ENCODE measurements at places on chromosomes 6 and 20.

- DNase-seq, result no peak
Measured at GRCh38 chr20:52996658-52997057, 24.5 kb downstream of the TSHZ2 start.

DNA sequence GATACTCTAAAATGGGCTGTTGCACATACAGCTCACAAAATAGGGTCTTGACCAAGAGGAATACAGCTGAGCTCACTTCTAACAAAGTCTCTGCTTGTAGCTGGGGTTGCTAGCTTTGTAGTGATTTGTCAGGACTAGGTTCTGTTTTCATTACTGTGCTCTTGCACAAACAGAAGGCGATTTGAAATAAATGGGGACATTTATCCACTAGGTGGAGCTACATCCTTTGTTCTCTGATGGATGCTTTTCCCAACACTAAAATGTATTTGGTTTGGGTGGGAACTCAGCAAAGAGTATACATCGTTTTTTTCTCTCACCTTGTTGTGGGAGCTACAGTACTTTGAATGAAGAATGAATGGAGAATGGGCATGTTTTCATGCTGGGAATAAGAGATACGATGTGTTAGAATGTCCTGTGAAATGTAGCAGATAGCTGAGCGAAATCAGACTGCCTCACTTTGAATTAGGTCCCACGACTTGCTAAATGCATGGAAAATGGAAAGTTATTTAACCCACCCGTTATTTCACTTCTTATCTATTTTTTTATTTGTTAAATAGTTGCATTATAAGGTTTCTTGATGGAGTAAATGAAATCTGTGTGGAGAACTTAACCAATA is 494.7 kb upstream of the MAP3K7 start:
- no peak for DNase-seq

DNA sequence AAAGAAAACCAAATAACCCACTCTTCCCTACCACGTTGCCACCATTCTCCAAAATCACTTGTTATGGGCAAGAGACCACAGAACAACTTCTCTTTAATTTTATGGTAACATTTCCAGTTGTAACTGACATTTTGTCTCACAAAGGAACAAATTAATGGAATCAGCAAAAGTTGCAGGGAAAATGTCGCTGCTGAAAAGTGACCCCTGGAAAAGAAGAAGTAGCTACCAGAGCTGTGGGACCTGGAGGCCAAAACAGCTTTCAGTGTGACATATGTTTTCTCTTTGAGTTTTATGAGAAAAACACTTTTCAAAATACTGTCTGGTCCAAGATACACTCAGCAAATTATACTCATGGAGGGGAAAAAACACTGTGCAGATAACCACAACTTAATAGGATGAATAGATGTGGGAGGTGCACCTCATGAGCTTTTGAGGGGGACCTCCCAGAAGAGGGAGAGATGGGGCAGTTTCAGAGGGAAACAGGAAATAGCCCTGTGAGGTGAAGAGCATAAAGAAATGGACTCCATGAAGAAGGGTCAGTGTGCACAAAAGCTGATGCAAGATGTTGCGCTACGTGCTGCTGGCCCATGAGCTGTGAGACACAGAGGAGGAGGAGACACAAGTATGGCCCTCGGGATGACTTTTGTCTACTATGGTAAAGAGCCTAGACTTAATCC is 87.3 kb downstream of the DTNBP1 start:
- DNase-seq, result no peak

GRCh38 chr6:89758830-89759229 is 60.8 kb downstream of the MDN1 start:
- DNase-seq, result no peak

GRCh38 chr6:20479526-20479925 is 54.7 kb upstream of the CDKAL1 start:
- DNase-seq, result no peak

GRCh38 chr20:25459916-25460535 is 52.6 kb downstream of the GINS1 start:
- DNase-seq, result no peak

DNA sequence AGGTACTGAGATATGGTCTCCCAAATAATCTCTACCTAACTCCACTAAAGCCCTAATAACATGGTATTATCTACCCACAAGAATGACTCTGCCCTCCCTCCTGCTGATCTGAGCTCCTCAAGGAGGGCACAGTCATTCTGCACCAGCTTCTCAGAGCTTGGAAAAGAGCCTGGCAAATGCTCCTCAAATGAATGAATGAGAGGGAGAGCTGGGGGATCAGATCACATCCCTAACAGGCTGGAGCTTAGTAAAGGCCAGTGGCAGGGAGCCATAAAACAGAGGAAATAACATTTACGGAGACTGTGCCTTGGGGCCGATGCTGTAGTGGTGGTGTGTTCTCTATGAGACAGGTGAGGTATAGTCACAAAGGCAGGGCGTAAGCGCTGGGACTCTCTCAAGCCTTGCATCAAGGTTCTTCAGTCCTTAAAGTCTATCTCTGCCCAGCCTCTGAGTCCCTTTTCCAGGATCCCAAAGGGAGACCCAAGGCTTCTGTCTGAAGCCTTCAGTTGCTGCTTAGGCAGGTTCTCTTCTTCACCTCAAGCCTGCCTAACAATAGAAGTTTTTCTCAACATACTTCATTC is 7.2 kb upstream of the NNAT start:
- no peak for DNase-seq

DNA sequence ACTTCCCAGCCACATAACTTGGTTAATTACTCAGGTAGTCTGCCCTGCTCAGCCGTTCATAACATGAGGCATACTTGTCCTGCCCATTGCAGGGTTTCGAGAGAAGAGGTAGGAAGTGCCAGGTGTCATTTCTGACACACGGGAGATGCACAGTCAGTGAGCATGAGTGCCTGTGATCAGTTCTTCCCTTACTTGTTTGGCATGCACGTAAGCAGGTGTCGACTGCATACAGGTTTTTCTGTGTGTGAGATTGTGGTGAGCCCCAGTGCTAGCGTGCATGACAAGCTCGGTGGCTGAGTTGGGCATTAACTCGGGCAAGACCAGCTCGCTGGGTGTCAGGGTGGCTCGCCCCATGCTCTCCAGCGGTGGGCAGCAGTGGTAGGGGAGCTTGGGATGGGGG is 51.2 kb upstream of the SLC22A1 start:
- DNase-seq, result no peak

DNA sequence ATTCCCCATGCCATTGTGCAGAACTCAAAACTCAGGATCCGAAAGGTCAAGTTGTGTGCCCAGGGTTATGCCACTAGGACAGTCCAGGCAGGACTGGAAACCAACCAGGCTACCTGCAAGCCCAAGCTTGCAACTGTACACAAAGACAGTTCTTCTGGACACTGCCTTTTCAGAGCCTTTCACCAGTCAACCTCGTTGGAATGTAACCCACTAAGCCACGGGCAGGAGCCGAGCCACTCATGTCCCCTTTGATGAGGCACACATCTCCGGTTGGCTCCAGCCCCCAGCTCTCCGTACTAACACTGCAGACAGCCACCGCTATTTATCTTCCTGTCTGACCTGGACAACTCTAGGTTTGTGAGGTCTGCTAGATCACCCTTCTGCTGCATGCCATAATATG is 62.5 kb downstream of the BMP7 start:
- no peak for DNase-seq

- DNase-seq, result no peak
Measured at GRCh38 chr6:29602564-29603361, 17.8 kb downstream of the OR2H2 start.

- DNase-seq, result no peak
Measured at GRCh38 chr20:25856256-25856884, 159.7 kb upstream of the ZNF337 start.

DNA sequence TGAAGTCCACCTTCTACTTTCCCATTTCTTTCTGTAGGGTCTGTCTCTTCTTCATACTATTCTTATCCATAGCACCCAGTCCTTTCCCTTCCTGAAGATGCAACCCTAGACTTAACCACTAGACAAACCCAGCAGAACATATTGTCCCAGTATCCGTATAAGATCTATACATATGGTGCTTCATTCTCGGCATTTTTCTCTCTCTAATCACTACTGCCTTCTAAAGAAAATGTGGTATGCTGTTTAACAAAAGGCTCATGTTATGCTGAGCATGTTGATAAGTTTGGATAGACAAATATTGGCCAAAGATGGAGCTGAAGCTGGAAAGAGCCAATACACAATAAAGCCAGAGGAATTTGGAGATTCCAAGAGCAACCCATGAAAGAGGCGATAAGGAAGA is 212.6 kb downstream of the MAFB start:
- DNase-seq, result no peak

DNA sequence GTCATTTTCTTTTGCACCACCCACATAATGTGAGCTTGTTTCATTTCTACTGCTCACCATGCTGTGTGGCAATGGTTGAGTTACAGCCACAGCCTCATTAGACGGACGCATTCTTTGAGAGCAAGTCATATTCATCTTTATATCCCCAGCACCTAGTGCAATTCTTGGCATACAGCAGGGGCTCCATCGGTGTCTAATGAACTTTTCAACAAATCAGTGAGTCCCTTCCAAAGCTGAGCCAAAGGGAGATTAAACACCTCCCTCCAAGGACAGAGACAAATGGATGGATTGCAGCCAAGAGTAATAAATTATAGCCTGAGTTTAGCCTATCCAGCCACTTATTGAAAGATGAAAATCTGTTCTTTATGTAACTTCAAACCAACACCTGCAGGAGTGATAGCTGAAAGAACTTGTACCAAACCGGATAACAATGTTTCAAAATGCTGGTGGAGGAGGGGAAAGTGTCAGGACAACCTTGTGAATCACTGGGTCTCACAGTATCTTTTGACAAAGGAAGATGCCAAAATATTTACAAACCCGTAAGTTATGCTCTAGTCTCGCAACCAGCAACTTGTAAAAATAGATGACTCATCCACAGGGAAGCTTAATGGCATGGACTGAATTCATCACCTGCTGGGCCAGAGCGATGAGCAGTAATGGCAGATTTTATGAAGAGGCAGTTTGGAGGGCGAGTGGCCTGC is 139.0 kb downstream of the PXDC1 start:
- no peak for DNase-seq

GRCh38 chr6:112254921-112255320 is 554 bp upstream of the LAMA4 start:
- DNase-seq, result no peak

DNA sequence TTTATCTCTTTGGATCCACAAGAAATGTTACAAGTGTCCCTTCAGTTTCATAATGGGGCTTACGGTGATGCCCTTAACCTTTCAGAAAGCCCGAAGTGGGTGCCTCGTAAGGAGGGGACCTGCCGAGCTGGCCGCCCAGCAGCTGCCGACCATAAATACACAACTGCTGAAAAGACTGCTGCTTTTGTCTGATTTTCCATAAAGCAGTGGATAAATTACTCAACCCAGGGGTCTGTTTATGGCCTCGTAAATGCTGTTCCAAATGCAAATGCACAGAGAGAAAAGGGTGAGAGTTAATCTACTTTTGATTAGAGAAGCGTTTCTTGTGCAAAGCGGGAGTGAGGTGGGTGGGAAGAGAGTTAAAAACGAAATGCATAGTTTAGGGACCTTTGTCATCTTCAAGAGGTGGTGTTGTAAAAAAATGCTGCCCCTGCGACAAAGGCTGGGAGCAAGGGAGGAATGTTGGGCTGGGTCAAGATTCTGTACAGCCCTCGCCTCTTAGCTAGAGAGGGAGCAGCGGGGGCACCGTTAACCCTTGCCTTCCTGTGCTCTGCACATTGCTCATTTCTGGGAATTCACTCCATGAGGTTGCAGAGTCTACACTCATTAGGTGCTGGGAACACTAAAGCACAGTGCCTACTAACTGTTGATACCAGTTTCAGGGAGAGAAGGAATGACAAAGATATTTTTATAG is 112.0 kb upstream of the MTHFD1L start:
- no peak for DNase-seq

DNA sequence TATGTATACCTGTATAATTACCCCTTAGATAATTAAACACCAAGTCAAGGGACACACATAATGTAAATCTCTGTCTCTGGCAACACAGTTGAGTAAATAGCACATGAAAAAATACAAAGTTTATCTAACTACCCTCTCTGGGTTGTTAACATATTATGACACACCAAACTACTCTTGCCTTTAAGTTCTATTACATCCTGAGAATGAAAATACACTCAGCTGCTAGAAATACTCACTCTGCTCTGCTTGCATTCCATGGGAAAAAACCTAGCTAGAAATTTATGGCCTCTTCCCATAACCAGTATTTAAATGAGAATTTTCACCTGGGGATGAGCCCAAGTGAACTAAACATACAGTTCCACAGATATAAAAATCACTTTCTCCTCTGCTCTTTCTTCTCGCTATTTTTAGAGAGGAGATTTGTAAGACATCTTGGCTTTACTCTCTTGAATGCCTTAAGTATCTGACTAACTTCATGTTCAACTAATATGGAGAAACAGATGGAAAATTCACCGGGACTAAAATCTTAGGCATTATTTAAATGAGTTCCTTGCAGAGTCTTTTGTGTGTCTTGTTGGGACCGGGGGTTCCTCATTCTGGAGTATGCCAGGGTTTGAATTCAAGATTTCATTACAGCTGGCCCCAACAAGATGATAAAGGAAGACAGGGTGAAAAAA is 140.9 kb downstream of the GJA10 start:
- no peak for DNase-seq

DNA sequence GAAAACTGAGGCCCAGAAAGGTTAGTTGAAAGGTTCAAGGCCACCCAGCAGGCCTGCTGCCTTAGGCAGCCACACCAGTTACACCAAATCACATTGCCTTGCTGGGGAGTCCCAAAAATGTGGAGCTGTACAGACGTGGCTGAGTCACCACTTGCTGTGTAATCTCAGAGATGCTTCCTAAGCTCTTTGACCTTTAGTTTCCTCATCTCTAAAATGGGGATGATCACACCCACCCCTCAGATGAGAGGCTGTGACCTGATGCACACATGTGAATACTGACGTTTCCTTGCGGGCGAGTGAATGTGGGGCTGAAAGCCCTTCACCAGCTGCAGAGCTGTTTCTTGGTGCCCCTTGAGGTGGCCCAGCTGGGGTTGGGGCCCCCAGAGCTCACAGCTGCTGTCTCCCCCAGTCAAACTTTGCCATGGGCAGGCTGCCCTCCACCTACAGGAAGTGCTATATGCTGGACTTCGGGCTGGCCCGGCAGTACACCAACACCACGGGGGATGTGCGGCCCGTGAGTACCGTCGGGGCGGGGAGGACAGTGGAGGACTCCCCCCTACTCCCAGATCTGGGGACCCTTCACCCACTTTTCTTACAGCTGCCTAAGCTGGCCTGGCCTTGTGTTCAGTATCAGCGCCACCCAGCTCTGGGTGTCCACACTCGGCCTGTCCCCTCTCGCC is 11.0 kb downstream of the TTBK1 start:
- DNase-seq, result no peak

DNA sequence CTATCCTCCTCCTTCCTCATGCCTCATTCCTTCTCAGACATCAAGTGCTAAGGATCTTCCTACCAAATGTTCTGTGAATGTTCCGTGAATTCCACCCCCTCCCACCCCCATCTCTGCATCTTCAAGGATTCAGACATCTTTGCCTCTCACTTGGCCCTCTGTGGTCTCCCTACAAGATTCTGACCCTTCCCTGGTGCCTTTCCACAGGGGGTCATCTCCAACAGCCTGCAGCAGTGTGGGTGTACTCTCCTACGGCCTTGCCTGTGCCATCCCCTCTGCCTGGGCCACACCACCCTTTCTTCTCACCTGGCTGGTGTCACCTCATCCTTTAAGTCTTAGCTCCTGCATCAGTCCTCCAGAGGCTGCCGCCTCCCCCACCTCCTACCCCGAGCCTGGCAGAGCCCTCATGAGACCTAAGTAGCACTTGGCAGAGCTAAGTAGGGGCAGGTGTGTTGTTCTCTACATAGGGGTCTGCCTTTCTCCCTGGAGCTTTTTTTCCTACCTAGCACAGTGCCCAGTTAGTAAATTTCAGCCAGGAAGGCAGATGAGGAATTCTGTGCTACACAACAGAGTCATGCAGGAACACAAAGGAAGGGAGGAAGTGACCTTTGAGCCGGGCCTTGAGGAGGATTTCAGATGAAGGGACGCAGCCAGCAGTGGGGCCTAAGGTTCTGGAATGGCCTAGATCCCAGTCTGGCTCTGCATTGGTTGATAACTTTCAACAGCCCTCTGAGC is 43.1 kb downstream of the TM9SF4 start:
- DNase-seq, result no peak

All from stimulated activated CD8-positive, alpha-beta memory T cell treated with anti-CD3 and anti-CD28 coated beads, Interleukin-4, amount 100 ng/mL, for 1 hour (primary cell).